Cardiac muscle cell (in vitro differentiated cells and primary cell): ENCODE measurements at places on chromosomes 6 and 20.

GRCh38 chr6:21791581-21791980, 198.0 kb downstream of the SOX4 start:
- DNase-seq = no peak

- no peak for DNase-seq
These were observed 173.9 kb upstream of the PMEPA1 start for GRCh38 chr20:57883761-57884160.

DNA sequence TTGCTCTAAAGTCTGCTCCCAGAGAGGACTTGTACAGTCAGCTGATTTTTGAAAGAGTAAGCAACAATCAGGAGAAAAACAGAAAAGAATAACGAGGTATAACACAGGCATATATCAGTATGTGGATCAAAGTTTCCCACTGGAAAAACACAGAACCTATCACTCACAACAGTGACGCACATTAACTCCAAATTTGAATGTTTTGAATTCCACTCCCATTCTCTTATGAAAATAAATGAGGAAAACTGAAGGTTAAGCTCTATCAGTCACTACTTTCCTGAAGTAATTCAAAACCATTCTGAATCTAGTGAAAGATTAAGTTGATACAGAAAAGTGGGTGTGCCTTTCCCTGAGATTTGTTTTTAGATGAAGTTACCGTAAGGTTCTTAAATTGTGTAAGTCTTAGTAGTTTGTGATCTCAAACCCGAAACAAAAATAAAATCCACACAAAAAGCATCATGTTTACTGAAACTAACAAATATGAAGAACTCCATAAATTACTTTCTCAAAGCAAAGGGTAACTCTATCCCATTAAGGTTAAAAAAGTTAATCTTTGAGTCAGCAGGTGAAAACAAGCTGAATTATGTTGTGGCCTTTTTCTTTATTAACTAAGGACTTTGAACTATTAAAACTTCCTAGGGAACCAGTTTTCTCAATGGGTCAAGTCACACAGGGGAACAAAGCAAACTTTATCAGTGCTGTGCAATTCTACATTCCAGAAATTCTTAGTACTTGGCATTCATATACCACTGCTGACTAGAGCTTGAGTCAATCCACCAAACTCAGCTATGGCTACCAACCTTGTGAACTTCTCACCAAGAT, 115.7 kb downstream of the OGFRL1 start:
- DNase-seq = peak; percentile 71

- no peak for DNase-seq
These were observed 91.3 kb downstream of the ID4 start for GRCh38 chr6:19928461-19928860.

GRCh38 chr6:121826156-121826810, 390.8 kb downstream of the GJA1 start:
- peak; percentile 82 for DNase-seq

GRCh38 chr6:160260367-160260766, 1.7 kb upstream of the SLC22A2 start:
- no peak for DNase-seq

GRCh38 chr6:51057296-51057695, 238.6 kb downstream of the TFAP2B start:
- DNase-seq = no peak

DNA sequence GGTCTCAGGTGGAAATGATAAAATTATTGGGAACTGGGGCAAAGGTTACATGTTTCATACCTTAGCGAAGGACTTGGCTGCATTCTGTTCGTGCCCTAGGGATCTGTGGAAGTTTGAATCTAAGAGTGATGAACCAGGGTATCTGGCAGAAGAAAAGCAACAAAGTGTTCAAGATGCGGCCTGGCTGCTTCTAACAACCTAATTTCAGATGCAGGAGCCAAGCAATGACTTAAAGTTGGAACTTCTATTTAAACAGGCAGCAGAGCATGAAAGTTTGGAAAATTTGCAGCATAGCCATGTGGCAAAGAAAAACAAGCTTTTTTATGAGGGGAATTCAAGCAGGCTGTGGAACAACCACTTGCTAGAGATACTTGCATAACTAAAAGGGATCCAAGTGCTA, 73.5 kb downstream of the CD24 start:
- DNase-seq = no peak

DNA sequence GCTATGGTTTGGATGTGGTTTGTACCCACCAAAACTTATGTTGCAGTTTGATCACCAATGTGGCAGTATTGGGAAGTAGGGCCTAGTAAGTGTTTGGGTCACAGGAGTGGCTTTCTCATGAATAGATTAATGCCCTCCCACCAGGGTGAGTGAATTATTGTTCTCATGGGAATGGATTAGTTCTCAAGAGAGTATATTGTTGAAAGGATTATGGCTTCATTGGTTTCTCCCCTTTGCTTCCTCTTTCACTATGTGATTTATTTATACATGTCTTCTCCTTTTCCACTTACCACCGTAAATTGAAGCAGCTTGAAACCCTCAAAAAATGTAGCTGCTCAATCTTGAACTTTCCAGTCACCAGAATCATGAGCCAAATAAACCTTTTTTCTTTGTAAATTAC, 10.8 kb downstream of the UFL1 start:
- no peak for DNase-seq

GRCh38 chr6:167841981-167842380, 15.3 kb downstream of the AFDN start:
- DNase-seq = no peak

- DNase-seq = peak; percentile 56
These were observed 1.4 kb downstream of the NNAT start for GRCh38 chr20:37522260-37523011.

DNA sequence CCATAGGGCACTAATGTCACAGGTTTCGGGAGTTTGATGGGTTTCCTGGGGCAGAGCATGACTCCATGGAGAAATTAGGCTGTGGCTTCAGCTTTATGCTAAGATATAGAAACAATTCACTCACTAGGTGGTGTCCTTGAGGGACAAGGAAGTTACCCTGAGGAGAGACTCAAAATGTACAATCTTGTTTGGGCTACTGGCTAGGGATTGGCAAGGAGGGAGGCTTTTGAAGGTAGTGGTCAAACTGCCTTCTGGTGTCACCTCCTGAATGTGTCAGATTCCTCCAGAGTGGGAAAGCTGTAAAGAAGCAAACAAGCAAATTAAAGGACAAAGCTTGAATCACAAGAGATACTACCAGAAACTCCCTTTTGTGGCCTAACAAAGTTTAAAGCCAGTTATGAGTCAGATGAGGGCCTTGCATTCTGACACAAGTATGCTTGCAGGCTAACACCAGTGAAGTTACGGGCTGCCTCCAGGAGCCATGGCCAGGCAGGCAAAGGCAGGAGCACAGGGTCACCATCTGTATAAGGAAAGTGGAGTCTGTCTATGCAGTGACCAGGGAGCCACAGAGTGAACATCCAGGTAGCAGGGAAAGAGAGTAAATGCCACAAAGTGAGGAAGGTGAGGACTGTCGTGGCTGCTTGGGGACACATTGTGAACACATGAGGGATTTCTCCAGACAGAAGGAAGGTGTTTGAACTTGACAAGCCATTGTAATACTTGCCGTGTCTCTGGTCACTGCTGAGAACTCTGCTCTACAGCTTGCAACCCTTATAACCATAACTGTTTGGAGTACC, 107.7 kb upstream of the DTNBP1 start:
- no peak for DNase-seq

DNA sequence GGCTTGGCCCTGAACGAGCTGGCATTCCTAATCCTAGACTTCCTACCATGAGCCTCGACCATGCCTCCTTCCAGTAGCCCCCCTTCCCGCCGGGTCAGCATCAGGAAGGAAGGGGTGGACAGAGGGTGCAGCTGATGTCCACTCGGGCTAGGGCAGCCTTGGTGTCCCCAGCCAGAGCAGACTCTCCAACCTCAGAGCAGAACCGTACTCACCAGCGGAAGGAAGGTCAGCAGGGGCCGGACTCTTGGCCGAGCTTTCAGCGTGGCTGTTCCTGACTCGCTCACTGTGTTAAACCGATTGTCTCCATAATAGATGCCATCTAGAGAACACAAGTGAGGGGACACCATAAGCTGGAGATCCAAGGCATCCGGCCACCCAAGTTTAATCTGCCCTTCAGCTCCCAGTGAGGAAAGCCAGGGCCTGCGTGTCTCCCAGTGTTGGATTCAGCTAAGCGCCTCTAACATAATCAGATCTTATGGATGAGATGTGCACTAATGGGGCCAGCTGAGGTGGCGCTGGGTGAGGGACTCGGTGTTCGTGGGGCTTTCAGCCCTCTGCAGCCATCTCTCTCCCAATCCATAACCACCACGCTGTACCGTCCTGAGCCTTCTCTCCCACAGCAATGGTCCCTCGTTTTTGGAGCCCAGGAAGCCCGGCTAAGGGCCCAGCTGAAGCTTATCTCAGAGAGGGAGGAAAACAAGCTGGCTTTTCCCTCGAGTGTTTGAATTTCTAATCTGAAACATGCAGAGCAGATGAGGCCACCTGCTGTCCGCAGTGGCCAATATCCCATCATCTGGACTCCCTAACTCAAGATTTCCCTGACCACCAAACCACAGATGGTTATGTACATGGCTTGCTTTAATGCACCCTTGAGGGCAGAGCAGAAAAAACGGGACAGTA, 13.7 kb downstream of the C6orf132 start:
- DNase-seq = no peak

- no peak for DNase-seq
These were observed 47.5 kb downstream of the TNFRSF21 start for GRCh38 chr6:47262231-47262630.

- peak; percentile 48 for DNase-seq
These were observed 99.2 kb upstream of the RPS6KA2 start for GRCh38 chr6:166726201-166726600.

GRCh38 chr20:32191422-32191821, 16.1 kb downstream of the PLAGL2 start:
- DNase-seq = no peak

GRCh38 chr6:32082935-32083334, 26.2 kb downstream of the TNXB start:
- no peak for DNase-seq

DNA sequence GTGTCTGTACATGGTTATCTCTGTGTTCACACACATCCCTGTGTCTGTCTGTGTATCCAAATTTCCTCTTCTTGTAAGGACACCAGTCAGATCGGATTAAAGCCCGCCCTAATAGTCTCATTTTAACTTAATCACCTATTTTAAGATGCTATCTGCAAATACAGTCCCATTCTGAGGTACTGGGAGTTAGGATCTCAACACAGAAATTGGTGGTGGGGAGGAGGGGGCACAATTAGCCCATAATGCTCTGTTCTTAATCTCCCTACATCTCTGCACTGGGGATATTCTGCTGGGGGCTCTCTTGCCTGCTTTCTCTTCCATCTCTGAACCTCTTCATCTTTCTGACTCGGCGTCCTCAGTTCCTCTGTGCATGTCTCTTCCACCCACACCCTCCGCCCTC, 320.7 kb downstream of the CDC5L start:
- DNase-seq = no peak

- DNase-seq = no peak
These were observed 24.5 kb upstream of the CARMIL1 start for GRCh38 chr6:25254671-25255070.

- no peak for DNase-seq
These were observed 49.1 kb downstream of the ARMC2 start for GRCh38 chr6:108897371-108897770.

DNA sequence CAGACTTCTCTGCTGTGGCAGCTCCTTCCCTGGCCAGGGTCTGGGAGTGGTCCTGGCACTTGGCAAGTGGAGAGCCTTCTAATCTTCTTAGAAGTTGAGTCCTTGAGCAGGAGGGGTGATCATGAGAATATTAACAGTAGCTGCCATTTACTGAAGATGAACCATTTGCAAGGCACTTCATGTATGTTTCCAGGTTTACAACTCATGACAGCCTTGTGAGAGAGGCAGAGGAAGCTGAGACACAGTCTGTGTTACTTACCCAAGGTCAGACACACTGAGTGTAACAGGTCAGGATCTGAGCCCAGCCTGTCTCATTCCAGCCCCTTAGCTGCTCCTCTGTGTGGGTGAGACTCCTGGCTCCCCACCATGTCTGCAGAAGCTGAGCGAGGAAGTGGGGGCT, 45.5 kb upstream of the SRF start:
- DNase-seq = no peak

DNA sequence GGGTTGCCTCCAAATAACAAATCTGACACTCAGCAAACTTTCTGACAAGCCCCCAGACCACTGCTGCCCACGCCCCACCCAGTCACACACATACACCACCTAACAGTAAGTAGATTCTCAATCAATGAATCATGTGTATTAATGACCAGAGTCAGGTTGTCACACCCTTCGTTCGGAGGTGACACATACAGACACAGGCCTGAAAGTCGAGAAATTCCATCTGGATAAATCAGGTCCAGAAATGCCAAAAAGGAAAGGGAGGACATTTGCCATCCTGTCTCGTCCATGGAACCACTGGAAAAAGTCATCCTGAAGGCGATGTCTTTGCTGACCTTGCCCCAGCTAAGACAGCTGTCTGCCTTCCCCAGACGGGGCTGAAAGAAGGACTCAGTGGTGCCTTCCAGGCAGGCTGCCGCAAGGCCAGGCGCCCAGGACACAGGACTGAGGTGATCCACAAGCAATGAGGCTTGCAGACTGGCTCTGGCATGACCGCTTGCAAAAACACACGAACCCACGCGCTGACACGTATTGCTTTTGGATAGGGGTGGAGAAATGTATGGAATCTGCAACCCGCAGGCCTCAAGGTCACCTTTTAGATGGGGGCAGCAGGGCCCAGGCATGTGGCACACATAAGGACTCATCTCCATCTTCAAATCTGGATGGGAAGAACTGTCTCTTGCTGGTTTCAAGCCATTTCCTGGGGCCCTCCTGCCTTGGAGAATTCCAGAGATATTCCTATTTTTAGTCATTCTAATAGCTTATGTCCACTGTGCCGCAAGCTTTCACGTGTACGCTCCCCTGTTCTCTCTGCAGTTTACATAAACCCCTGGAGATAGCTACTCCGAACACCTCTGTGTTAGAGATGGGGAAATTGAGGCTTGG, 9.0 kb downstream of the NFATC2 start:
- DNase-seq = no peak

GRCh38 chr20:14992153-14992552, 654.7 kb upstream of the FLRT3 start:
- DNase-seq = no peak

- no peak for DNase-seq
These were observed 154.5 kb upstream of the SHLD1 start for GRCh38 chr20:5595744-5596143.

DNA sequence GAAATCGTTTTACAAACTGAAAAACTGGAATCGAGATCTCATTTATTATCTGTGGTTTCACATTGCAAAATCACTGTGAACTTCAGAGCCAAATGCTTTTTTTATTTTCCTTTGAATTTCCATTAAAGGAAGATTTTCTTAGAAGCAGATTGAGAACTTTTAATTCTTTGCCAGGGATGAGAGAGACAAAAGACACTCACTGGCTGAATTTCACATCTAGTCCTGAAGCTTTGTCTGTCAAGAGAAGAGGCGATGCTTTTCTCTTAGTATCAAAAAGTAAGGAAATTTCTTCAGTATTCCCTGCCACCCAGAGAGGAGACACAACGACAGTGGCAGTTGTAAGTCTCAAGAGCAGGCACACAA, 141.8 kb downstream of the TMEM200A start:
- DNase-seq = no peak

DNA sequence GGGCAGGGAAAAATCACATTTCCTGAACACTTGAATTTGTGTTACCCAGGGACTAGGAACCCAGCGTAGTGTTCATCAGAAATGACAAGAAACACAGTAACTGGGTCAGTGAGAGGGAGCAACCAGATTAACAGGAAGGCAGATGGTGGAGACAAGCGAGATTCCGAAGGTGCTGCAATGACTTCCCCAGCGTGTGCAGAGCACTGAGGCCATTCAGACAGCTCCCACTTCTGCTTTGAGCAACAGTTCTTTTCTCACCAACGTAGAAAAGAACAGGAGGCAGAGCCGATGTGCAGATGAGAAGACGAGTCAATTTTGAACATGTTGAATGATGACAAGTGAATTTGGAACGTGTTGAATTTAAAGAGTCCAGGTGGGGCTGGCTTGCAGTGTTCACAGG, 63.1 kb upstream of the IFNGR1 start:
- DNase-seq = no peak
